CD4-positive, alpha-beta memory T cell (primary cell): ENCODE measurements at places on chromosomes 5 and 9.

GRCh38 chr5:72518001-72518683, 10.9 kb upstream of the ZNF366 start:
- no peak for DNase-seq

- DNase-seq = no peak
These were observed 460.6 kb downstream of the CETN3 start for GRCh38 chr5:89948977-89949376.

- no peak for DNase-seq
These were observed 73.0 kb upstream of the NR5A1 start for GRCh38 chr9:124580186-124580585.

DNA sequence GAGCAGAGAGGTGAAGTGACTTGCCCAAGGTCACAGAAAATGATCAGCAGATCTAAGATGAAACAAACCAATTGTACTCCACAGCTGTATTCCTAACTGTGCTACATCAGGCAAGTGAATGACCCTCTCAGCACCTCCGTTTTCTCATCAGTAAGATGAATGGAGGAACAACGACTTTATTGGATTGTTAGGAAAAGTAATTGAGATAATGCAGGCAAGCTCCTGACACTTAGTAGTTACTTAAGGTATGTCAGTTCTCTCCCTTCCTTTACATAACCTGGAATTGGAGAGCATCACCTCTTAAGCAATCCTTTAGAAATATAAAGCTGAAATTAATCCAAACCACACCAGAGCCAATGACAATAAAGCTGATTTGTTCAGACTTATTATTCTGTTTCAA, 451.2 kb upstream of the CD180 start:
- no peak for DNase-seq

DNA sequence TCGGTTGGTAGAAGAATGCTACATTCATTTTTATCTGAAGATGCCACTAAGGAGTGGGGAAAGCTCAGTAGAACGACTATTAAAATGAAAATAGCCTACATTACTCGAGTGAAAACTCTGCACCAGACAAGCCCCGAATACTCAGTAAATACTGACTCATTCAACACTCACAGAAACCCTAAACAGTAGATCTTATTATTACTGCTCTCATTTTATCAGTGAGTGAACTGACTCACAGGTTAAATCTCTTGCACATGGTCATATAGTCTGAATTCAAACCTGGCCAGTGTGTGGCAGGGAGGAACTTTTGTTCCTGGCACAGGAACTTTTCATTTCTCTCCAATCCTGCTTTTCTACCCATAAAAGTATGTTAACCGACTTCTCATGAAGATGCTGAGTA, 9.6 kb upstream of the PAPPA start:
- DNase-seq = no peak

GRCh38 chr5:139635606-139636206, 12.4 kb upstream of the CXXC5 start:
- DNase-seq = no peak

DNA sequence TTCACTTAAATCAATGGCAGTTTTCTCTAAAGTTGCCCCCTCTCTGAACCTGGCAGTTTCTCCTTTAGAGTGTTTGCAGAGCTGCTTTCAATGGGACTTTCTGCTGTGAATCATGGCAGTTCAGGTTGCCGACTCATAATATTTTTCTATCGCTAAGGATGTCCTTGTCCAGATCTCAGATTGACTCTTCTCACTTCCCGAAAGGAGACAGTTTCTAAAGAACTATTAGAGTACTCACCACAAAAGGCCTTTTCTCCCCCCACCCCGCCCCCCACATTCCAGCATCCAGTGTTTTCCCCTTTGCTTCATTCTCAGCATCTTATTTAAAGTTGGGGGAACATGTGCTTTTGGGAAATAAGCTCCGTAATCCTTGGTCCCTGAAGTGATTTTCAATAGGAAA, 443.5 kb upstream of the KLF4 start:
- DNase-seq = no peak

DNA sequence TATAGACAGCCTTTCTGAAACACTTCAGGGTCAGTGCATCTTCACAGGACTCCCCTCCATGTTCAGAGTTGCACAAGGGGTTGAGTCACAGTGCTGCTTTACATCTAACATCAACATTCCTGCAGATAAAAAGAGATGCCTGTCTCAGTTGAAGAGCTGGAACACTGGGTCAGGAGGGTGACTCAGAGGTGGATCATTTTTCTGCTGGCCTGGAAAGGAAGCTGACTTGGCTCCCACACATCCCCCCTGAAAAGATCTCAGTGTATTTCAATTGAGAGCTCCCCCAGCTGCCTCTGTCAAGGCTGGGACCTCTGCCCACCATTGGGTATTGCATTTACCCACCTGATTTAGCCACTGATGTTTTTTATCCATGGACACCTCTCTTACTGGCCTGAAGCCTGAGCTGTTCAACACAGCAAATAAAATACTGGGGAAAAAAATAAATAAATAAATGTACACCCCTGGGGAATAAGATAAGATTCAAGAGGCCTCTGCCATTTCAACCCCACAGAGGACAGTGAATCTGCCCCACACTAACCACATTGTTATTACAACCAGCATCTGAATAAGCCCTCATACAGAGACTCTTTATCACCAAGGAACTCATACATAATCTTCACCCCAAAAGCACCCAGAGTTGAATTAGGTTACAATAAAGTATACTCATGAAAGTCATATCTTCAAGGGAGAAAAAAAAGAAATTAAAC, 716.4 kb downstream of the SEMA5A start:
- DNase-seq = no peak

- DNase-seq = no peak
These were observed 7.4 kb downstream of the KLF9 start for GRCh38 chr9:70407081-70407503.

DNA sequence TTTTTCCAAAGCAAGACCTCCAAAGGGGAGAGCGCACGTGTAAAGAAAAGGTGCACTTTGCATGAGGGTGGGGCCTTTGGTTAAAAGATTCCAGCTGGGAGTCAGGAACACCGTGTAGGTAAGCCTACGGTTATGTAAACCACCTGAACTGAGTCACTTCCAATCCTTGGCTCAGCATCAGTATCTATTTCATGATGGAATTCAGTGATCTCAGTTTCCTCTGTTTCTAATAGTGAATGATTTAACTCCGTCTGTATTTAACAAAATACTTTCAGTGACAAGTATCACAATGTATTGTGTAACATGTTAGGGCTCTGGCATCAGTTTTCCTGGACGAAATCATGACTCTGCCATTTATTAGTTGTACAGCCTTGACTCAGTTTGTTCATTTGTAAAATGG, 1.3 kb upstream of the SVEP1 start:
- no peak for DNase-seq

DNA sequence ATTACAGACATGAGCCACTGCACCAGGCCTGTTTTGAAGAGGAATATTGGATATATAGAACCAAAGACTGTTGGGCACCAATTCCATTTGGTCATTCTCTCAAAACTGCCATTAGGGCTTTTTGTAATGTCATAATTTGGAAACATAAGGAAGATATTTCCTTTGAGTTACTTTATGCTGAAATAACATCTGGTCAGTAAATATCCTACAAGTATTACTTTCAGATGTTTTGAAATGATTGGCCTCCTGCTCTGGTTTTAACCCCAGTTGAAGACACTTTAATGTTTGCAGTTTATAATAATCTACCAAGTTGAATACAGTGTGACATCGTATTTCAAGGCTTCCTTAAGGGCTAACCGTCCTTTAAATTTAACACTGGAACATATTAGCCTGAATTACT, 33.6 kb downstream of the LRRTM2 start:
- DNase-seq = no peak

DNA sequence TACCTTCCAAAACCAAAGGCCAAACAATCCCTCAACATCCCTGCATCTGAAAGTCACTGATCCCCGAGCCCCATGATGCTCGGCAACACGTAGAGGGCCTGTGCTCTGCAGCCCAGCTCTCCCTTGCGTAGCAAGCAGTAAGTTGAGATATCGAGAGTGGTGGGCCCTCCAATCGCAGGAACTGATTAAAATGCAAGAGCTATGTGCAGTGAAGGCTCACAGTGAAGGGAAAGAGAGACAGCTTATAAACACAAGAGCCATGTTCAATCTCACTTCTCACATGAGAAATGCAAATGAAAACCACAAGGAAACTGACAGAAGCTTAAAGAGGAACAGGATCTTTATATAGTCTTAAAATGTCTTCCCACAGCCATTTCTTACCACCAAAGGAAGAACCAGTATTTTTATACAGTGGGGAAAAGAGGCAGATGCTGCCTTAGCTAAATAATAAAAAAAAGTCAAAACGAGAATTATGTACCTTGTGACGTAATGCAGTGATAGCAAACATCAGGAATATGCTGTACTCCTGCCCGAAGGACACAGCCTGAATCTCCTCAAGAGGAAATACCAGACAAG, 24.6 kb downstream of the TTF1 start:
- no peak for DNase-seq

GRCh38 chr5:137206030-137206715, 293.0 kb downstream of the SPOCK1 start:
- DNase-seq = no peak

GRCh38 chr5:123696921-123697341, 185.0 kb downstream of the CSNK1G3 start:
- no peak for DNase-seq

- DNase-seq = no peak
These were observed 186.1 kb downstream of the SNCAIP start for GRCh38 chr5:122498163-122498562.

GRCh38 chr5:35365758-35366157, 135.5 kb upstream of the PRLR start:
- no peak for DNase-seq

DNA sequence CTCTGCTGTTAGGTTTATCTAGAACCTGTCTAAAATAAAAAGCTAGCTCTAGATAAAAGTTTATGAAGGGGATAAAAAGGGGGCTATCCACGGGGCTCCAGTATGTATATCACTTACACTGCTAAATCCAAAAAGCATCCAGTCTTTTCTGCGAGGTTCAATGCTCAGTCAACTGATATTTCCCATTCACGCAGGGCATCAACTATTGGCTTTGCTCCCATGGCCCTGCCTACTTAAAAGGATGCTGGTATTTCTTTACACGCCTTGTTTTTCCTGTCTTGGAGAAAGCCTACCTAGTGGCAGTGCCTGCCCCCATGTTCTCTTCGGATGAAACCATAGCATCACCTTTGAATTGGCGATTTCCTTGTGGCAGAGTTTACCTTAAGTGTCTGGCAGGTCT, 8.1 kb downstream of the SPRY4 start:
- DNase-seq = no peak

- DNase-seq = no peak
These were observed 104.3 kb upstream of the ARRDC3 start for GRCh38 chr5:91487420-91487819.

GRCh38 chr9:130319300-130319699, 53.7 kb downstream of the HMCN2 start:
- no peak for DNase-seq

DNA sequence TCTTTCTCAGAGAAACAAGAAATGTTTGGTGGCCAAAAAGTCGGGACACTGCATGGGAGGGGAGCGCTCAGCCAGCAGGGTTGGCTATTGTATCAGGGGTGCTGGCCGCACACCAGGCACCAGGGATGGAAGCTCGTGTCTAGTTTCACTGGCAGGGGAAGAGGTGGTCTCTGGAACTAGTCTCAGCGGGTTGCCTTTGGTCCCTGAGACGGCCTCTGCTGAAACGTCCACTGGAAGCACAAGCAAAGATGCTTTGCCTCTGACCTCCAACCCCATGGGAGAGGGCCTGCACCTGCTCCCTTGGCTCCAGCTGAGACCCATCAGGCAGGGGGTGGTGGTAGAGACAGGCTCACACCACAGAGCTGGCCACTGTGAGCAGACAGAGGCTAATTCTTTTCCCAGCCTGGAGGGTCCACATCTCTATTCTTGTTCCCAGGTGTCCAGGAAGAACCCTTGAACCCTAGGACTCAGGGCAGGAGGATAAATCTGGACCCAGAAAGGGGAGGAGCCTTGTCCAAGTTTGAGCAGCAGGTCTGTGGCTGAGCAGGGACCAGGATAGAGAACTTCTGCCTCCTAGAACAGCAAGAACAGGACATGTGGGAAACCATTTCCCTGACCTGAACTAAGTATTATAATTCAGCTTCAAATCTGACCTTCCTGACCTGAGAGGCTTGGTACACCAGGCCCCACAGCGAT, 102.6 kb downstream of the RGS3 start:
- no peak for DNase-seq

GRCh38 chr5:14492331-14492964, 89.1 kb upstream of the OTULINL start:
- no peak for DNase-seq

DNA sequence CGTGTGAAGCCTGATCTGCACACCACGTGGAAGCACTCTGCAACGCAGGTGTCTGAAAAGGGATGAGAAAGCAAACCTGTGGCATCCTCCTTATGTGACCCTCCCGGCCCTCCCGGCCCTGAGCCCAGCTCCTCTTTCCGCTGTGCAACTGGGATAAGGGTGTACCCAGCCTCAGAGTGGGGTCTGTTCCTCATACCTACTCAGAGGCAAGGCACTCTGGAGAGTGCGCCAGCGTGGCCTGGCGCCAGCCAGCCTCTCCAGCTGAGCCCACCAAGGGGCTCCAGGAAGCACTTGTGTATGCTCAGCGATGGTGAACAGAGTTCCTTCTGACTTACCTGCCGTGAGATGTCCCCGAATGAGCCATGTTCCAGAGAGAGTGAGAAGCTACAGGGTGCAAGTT, 102.8 kb downstream of the IRX1 start:
- DNase-seq = no peak

DNA sequence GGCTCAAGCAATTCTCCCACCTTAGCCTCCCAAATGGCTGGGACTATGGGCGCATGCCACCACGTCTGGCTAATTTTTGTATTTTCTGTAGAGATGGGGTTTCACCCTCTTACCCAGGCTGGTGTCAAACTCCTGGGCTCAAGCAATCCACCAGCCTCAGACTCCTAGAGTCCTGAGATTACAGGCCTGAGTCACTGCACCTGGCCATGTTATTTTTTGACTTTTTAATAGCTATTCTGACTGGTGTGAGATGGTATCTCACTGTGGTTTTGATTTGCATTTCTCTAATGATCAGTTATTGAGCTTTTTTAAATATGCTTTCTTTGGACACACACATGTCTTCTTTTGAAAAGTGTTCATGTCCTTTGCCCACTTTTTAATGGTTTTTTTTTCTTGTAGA, 38.2 kb downstream of the FBXW2 start:
- no peak for DNase-seq

DNA sequence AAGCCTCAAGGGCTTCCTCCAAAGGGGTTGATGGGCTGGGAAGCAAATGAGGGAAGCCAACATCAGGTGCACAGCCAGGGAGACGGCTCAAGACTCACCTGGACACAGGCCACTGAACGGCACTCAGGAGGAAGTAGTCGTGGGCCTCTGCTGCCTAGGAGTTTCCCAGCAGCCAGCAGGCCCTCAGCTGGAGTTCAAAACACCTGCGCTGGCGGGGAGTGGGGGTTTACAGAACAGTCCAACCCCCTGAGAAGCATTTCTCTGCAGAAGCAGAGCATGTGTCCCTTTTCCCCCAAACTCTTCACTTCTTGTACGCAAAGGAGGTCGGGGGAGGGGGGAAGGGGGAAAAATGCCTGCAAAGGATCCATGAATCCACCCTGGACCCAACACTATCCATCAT, 2.3 kb downstream of the WHRN start:
- DNase-seq = no peak

GRCh38 chr5:6244339-6244714, 134.0 kb downstream of the MED10 start:
- DNase-seq = no peak
